A549 (cell line): ENCODE measurements at places on chromosomes 16 and 17.

DNA sequence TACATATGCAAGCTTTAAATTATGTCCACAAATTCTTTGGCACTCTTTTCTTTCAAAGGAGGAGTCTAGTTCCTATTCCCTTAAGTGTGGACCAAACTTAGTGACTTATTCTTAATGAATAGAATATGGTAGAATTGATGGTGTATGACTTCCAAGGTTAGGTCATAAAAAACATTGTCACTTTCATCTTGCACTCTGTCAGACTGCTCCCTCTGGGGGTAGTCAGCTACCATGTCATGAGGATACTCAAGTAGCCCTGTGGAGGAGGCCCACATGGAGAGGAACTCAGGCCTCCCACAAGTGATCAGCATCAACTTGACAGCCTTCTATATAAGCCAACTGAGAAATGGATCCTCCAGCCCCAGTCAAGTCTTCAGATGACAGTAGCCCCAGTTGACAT, 58.0 kb upstream of the SCNN1B start:
- DNase-seq: no peak

- DNase-seq: no peak
Observed at GRCh38 chr17:13775450-13775849, 173.7 kb upstream of the HS3ST3A1 start.

GRCh38 chr17:44024271-44024663, 9.5 kb upstream of the TMEM101 start:
- no peak for DNase-seq

GRCh38 chr17:45306623-45307022, 10.2 kb downstream of the MAP3K14 start:
- DNase-seq: no peak

GRCh38 chr17:34826332-34826731, 134.9 kb downstream of the CCT6B start:
- peak; percentile 59 for DNase-seq

DNA sequence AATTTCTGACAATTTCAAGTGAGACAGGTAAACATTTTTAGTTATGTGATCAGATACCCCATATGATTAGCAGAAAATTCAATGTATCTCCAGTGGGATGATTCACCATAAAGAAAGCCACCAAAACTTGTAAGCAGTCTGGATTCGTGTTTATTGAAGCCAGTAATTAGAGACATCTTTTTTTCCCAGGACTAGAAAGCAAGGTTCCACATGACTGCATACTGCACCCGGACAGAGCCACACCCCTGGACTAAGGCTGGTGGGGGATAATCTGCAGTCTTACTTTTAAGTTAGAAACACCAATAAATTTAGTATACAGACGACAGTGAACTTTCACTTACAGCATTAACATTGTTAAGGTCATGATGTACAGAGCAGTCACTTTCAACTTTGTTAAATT, 24.2 kb upstream of the CMTM4 start:
- no peak for DNase-seq

- DNase-seq: no peak
Observed at GRCh38 chr16:56980792-56981724, 8.3 kb upstream of the NLRC5 start.

DNA sequence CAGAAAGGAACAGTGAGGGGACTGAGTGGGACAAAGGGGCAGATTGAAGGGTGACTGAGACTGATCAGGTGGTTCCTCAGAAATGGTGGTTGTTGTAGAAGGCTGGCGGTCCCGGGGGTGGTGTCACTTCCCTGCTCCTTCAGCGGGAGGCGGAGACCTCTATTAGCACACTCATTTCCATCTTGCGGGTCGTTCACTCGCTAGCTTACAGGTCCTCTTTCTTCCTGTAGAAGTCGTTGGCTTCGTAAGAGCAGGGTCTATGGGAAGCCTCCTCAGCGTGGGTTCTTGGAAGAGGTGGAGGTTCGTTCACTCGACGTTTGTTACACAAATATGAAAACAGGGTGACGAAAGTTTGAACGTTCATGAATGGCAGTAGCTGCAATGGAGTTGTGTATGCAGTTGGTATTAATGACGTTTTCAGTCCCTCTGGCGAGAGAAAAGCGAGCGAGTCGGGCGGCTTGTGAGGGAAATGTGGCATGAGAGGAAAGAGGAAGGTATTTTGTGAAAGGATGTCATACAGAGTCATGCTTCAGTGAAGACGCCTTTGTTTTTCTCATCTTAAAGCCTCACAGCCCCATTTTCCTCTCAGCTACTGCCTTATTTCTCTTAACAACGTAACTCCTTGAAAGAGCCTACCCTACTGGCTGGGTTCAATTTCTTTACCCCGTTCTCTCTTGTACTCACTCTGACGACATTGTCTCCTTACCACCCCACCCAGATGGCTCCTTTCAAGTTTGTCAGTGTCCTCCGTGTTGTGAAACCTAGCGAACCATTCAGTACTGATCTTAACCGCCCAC, 667 bp downstream of the EFCAB13 start:
- DNase-seq: peak; percentile 81

GRCh38 chr17:80832266-80832676, 159.4 kb upstream of the CHMP6 start:
- DNase-seq: peak; percentile 55

DNA sequence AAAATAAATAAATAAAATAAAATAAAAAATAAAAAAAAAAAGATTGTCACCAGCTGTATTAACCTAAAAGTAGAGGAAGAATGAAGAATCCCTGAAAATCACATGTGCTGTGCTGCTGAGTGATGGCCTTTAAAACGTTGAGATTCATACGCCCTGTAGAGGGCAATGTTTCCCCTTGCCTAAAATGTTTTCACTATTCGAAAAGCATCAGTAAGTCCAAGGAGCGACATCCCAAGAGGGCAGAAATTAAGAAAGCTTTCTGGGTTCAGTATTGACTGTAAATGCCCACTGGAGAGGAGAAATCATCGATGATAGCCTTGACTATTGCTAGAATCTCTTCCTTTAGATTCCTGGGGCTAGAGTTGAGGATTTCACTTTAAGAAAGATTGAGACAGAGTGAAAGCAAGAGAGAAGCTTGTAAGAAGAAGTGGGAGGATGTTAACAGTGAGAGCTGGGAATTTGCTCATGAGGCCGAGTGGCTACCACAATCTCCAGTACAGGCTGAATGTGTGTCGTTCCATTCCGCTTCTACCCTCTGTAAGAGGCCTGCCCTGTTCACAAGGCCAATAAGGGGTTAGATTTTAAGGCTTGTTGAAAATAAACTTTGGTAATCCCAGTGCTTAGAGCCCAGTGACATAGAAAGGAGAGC, 170.8 kb upstream of the FAM20A start:
- DNase-seq: peak; percentile 74

GRCh38 chr17:62809656-62810055, 1.5 kb upstream of the MARCHF10 start:
- DNase-seq: no peak

GRCh38 chr16:86382067-86382773, 128.1 kb upstream of the FOXF1 start:
- no peak for DNase-seq

DNA sequence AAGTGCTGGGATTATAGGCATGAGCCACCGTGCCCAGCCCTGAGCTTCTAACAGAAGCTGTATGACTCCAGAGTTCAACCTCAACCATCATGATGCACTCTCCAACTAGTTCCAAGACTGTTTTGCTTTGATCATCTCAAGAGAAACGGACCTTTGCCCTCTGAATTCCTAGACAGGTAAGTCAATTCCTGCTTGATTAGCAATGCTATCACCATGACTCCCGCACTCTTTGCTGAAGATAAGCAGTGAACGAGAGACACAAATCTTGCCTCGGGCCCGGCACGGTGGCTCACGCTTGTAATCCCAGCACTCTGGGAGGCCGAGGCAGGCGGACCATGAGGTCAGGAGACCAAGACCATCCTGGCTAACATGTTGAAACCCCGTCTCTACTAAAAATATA, 22.2 kb downstream of the ANKFY1 start:
- DNase-seq: no peak

DNA sequence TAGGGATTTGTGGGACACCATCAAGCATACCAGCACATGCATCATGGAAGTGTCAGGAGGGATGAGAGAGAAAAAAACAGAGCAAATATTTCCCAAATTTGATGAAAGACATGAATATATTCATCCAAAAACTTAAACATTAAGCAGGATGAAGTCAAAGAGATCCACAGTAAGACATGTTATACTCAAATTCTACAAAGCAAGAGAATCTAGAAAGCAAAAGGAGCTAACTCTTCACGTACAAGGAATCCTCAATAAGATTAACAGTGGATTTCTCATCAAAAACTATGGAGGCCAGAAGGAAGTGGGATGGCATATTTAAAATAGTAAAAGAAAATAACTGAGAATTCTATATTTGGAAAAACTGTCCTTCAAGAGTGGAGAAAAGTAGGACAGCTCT, 374.8 kb downstream of the ZFHX3 start:
- DNase-seq: no peak

- DNase-seq: no peak
Observed at GRCh38 chr16:79229361-79229760, 371.2 kb downstream of the MAF start.

- DNase-seq: no peak
Observed at GRCh38 chr17:52776234-52776633, 617.7 kb upstream of the CA10 start.
